ENCODE measurements at places on chromosomes 2 and 18. TPM values are rescaled to one million over a fixed set of nuclear protein-coding genes. Genes with fewer than 3 reads are reported as not detected.

The UGT1A6 gene
- 1.5 TPM for total RNA-seq

The CHRNG gene
- not detected for total RNA-seq

The CHPF gene
- total RNA-seq: 31.8 TPM

The LIMS4 gene
- 0.74 TPM for total RNA-seq

The PUS10 gene
- 3.8 TPM for total RNA-seq

The GAL3ST2 gene
- 0.13 TPM for total RNA-seq

The GDF7 gene
- total RNA-seq: 0.10 TPM

The TACR1 gene
- 0.23 TPM for total RNA-seq

The LHCGR gene
- total RNA-seq: not detected

The SCN1A gene
- total RNA-seq: not detected

The KCNJ3 gene
- not detected for total RNA-seq

The SERPINB12 gene
- total RNA-seq: not detected

The ALK gene
- total RNA-seq: not detected

The LCT gene
- total RNA-seq: 0.03 TPM

The COL5A2 gene
- 41.6 TPM for total RNA-seq

The TMEM37 gene
- total RNA-seq: 1.5 TPM

The PTPRM gene
- 33.0 TPM for total RNA-seq

The TXNDC9 gene
- 43.3 TPM for total RNA-seq

The GAD1 gene
- total RNA-seq: 0.71 TPM

The NEU2 gene
- total RNA-seq: not detected

The APOB gene
- total RNA-seq: 0.23 TPM

The CFC1 gene
- total RNA-seq: not detected

The ERFE gene
- total RNA-seq: 6.7 TPM

The PROKR1 gene
- 0.03 TPM for total RNA-seq

The TNFAIP6 gene
- 1.2 TPM for total RNA-seq

The ASTL gene
- total RNA-seq: not detected

The STARD6 gene
- total RNA-seq: not detected

The TCF7L1 gene
- 9.9 TPM for total RNA-seq

The NDUFAF7 gene
- 19.4 TPM for total RNA-seq

The CPS1 gene
- total RNA-seq: 10.4 TPM

The CD8B2 gene
- total RNA-seq: not detected

The UBR3 gene
- total RNA-seq: 7.0 TPM

The MAPK4 gene
- total RNA-seq: 0.20 TPM

The HOXD4 gene
- 0.27 TPM for total RNA-seq

The C1D gene
- total RNA-seq: 33.4 TPM

The PIAS2 gene
- total RNA-seq: 8.6 TPM
